CD4-positive, alpha-beta T cell treated with Interleukin-12 subunit alpha and Interleukin-12 subunit beta, for 1 hour (primary cell): ENCODE measurements at places on chromosomes 2 and 18.

GRCh38 chr2:108944601-108945331 lies 44.3 kb downstream of the EDAR start:
- no peak for DNase-seq

DNA sequence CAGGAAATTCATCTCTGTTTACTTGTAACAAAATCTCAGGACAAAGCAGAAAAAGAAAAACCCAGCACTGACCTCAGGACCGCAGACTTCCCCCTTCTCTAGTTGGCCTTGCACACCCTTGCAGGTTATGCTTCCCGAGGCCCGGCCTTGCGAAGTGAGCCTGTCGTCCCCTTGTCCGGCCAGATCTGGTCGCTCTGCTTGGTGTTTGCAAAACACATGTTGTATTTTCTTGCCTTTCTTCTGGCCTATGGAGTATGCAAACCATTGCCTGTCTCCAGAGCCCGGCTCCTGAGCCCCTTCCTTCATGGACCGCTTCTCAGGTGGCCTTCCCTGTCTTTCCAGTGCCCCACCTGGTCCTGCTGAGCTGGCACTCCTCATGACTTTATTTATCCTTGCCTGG lies 4.8 kb downstream of the IMPA2 start:
- DNase-seq = no peak

- no peak for DNase-seq
Observed at GRCh38 chr2:64482765-64483504, 29.0 kb downstream of the LGALSL start.

DNA sequence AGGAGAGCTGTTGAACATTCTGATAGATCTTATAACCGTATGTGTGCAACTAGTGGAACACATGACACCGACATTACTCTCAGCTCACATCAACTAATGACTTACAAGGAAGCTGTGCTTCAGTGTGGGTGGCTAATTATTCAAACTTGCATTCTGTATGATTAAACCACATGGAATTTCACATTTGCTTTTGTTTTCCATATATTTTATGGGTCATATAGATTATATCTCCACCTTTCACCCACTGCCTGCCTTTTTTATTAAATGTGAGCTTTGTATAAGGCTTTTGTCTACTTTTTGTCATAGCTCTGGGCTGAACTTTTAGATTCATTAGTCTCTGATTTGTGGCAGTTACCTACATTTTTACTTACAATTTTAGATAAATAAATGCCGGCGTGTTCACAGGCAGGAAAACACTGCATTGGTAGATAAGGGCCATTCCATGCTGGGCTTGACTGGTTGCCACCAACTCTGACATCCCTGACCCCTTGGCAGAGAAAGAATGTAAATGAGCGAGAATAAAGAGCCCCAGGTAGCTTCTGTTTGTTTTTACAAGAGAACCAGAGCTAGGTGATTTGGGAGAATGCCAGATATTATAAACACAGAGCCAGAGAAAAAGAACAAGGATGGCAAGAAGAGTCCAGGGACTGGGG lies 35.7 kb downstream of the LYPD6 start:
- DNase-seq = no peak

DNA sequence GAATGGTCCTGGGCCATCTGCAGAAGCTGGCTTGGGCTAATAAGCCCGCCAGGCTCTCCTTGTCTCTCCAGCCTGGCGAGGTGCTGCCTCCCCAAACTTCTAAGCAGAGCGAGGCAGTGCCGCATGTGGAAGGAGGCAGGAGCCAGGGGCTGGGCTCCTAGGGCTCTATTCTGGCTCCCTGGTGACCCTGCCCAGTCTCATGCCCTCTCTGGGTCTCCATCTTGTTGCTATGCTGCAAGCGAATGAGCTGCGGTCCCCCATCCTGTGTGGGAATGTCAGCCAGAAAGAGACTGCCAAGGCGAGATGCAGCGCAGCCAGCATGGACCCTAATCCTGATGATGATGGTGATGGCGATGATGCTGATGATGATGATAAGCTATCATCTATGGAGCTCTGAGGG lies 48.7 kb downstream of the TNS1 start:
- DNase-seq = no peak

GRCh38 chr2:26086155-26086637 lies 52.3 kb downstream of the RAB10 start:
- DNase-seq = peak; percentile 14

DNA sequence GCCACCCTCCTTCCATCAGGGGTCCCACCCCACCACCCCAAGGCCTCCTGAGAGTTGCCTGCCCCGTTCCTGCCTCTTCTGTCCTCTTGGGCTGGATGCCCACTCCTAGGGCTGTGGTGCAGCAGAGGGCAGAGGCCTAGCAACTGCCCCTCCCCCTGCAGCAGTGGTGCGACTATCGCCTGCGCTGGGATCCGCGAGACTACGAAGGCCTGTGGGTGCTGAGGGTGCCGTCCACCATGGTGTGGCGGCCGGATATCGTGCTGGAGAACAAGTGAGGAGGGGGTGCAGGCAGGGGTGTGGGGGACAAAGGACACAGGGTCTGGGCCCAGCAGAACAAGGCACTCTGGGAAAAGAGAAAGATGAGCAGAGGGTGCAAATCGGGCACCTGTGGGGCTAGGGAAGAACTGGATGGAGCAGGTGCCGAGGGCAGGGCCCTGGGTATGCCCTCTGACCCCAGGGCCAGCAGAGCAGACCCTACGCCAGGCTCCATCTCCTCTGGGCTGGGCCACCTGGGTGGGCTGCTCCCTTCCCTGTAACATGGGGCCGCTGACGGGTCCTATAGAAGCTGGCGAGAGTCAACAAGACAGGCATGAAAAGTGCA lies 1.0 kb downstream of the CHRNG start:
- no peak for DNase-seq

DNA sequence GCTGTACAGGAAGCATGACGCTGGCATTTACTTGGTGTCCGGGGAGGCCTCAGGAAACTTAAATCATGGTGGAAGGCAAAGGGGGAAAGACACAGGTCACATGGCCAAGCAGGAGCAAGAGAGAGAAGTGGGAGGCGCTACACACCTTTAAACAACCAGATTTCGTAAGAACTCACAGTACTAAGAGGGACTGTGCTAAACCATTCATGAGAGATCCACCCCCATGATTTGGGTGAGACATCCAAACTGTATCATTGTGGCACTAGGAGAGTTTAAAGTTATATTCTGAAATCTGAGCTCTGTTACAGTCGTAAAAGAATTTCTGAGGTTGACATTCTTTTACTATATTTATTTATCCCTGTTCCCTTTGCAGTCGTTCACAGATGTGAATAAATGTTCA lies 116.6 kb downstream of the ICA1L start:
- no peak for DNase-seq

DNA sequence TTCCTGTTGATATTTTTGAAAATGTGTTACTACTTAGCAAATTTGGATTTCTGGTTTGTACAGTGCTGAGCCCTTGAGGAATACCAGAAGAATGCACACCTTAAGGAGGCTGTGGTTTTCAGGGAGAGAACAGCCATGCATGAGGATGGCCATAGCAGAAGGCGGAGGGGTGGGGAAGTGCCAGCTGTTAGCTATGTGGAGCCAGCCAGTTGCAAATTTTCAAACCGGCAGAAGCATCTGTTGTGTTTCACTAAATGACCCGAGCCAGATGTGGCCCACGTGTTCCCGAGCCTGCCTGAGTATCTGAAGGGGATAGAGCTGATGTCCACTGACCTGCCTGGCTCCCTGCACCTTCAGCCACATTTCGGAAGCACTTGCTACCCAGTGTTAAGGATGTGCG lies 16.4 kb upstream of the RBM44 start:
- no peak for DNase-seq

GRCh38 chr2:238042849-238043584 lies 17.8 kb upstream of the SCLY start:
- no peak for DNase-seq

DNA sequence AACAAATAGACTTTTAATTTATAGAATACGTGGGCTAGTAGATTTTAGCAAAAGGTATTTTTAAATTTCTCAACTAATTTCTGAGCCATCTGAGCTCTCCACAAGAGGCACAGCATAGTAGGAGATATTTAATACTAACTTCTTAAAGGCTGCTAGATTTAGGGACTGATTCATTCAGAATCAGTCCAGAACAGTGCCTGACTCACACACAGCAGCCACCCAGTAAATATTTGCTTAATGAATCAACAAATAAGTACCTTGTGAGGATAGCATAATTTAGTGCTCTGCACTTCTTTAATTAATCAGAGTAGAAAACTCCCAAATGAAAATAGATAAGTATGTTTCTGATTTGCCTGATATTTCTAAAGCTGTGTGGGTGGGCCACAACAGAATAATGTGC lies 35.6 kb upstream of the SYT4 start:
- no peak for DNase-seq

DNA sequence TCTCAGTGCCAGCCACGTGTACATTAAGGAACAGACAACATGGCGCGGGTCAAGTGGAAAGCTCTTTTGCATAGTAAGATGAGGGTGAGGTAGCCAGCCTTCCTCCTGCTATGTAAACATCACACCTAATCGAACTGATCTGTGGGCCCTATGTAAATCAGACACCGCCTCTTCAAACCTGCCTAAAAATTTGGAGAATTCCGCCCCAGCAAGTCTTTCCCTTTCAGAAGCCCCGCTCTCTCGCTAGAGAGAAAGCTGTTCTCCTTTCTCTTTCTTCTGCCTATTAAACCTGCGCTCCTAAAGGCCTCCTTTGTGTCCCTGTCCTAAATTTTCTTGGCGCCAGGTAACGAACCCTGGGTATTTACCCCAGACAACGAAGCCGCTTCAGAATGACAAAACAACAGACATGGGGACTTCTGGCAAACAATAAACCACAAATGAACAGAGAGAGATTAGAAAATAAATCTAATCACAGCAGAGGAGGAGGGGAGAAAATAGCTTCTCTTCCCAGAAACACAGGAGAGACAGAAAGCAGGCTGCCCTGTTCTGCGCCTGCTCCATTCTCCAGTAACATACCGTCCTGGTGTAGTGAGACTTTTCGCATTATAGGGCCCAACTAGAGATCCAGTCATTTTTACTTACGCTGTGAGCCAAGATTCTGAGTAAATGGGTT lies 31.9 kb upstream of the CYP1B1 start:
- DNase-seq = no peak

DNA sequence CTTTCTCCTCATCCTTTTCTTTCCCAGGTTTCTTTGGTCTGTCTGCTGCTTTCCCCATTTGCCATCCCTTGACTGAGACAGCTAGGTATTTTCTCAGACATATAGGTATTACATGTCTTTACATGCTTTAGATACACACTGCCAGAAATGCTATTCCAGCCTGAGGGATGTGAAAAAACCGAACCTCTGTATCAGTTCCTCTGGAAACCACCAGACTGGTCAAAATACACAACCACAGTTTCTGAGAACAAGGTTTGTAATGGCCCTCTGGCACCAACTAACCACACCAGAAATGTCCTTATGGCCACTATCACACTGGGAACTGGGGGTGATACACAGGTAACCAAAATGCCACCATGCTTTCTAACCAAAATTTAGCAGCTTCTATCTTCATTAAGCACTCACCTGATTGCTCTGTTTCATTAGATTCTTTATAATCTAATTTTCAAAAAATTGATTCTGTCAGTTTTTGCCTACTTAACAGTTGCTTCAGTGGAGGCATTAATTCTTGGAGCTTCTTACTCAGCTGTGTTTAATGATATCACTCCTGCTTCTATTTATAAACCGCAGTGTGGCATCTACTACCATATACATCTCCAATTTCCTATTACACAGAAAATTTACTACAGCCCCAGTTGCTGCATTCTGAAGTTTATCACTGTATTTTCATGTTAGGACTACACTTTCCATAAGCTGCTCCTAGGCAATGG lies 243.5 kb downstream of the WDPCP start:
- DNase-seq = no peak

- DNase-seq = no peak
Observed at GRCh38 chr18:26470011-26470637, 78.2 kb downstream of the KCTD1 start.

DNA sequence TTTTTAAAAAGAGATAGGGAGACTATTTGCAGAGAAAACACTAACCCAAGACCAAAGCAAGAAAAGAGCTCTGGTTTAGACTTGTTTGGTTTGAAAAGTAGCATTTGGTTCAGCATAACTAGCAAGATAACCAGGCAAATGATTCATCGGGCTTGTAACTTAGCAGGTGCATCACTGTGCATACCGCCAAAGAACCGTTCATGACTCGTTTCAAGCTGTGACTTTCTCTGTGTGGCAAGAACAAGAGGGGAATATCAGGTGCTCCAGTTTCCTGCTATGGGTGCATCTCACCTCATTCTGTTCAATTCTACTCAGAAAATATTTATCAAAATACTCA lies 244.9 kb downstream of the ETAA1 start:
- DNase-seq = no peak

DNA sequence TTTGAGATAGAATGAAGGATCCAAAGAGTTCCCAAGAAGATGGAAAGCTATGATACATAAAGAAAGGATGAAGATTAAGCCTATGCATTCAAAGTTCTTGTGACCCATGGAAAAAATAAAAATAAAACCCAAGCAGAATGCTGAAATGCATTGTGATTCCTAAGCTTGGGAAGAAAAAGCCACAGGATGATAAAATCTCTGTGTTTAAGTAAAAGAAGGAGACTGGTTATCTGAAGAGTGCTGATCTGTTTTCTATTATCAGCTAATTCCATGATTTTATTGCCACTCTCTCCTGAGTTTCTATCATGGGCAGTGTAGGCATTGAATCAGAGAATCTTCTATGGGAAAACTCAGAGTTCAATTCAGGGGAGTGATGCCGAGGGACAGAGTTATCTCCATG lies 103.1 kb upstream of the LTBP1 start:
- DNase-seq = no peak
